ENCODE measurements at places on chromosomes 6 and 20. TPM values are rescaled to one million over a fixed set of nuclear protein-coding genes. Genes with fewer than 3 reads are reported as not detected.

DNA sequence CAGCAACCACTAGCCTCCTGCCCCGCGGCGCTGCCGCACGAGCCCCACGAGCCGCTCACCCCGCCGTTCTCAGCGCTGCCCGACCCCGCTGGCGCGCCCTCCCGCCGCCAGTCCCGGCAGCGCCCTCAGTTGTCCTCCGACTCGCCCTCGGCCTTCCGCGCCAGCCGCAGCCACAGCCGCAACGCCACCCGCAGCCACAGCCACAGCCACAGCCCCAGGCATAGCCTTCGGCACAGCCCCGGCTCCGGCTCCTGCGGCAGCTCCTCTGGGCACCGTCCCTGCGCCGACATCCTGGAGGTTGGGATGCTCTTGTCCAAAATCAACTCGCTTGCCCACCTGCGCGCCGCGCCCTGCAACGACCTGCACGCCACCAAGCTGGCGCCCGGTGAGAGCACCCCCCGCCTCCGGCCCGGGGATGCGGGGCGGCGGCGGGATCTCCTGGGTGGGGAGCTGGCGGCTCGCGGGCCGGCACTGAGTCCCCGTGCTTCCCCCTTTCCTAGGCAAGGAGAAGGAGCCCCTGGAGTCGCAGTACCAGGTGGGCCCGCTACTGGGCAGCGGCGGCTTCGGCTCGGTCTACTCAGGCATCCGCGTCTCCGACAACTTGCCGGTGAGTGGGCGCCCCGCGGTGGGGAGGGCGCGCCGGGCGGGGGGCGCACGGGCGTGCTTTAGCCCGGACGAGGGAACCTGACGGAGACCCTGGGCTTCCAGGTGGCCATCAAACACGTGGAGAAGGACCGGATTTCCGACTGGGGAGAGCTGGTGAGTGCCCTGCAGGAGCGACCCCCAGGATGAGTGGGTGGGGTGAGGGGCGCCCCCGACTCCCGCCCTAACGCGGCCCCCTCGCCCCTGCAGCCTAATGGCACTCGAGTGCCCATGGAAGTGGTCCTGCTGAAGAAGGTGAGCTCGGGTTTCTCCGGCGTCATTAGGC is 585 bp downstream of the PIM1 start:
- no peak for DNase-seq

The ADGRF1 gene
- total RNA-seq = 57.0 TPM

The CCM2L gene
- total RNA-seq = 4.8 TPM

The GFRAL gene
- not detected for total RNA-seq

DNA sequence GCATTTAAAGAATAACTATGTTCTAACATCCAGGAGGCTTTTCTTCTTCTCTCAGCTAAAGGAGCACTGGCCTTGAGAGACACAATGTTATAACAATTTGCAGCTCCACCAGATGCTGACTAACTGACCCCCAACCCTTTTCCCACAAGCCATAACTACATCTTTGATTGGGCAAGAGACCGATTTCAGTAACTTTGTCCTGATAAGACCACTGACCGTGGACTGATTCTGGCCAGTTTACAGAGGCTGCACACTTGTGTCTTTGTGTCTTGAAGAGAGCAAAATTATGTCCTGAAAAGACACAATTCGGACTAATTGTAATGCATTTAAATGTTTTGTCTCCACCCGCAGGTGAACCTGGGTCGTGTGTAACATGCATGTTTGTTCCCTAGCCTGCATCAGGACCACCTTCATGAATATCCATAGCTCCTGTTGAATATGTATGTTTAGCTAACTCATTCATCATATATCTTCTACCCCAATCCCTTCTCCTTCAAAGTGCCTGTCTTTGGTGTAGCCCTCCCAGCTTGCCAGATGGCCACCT is 22.3 kb downstream of the ABRACL start:
- DNase-seq = no peak

DNA sequence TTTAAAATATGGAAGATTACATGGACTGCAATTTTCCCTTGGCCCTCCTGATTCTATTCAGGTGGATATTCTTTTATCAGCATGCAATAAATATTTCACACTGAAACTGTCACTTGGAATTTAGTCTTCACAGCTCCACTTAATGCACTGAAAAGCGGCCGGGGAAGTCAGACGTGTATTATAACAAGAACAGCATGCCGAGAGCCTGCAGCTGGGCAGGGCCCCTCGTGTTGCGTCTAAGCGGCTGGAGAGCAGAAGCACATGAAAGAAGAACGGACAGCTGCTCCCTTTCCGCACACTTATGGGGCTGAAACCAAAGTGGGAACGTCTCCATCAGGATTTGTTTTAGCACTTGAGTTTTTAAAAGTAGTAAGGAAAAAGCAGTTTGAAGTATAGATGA is 57.2 kb downstream of the LYRM4 start:
- no peak for DNase-seq

The HBS1L gene
- 44.1 TPM for total RNA-seq

The PCSK2 gene
- total RNA-seq = 0.18 TPM

- no peak for DNase-seq
Measured at GRCh38 chr20:34240693-34241615, at the start of gene ASIP. Gene ASIP (plus strand): TSS chr20:34241423. CDS start chr20:34260375, 18,952 bp downstream.

DNA sequence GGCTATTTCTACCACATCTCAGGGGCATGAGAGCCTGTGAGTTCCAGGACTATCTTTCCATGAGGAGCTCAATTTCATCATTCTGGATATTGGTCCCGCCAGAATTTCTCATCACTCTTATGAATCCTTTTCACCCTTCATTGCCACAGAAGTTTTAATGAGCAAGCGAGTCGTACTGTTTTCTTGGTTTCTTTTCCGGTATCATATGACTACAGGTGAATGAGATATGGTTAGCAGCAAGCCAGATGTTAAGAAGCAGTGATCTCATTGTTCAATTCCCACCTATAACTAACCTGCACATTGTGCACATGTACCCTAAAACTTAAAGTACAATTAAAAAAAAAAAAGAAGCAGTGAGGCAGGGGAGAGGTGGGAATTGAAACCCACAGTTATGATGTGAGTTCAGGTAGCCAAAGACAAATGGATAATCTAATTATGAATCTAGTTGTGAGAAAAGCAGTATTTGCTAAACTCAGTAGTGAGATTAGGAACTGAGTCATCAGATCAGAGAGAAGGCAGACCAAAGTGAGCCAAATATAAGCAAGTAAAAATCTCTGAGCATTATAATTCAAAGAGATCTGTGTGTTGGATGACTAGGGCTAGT is 78.0 kb upstream of the ELOVL5 start:
- DNase-seq = no peak

GRCh38 chr20:3925899-3926638 is 36.9 kb downstream of the PANK2 start:
- no peak for DNase-seq

The ADGRB3 gene
- total RNA-seq = 1.1 TPM

The ASIP gene
- not detected for total RNA-seq

The RAET1L gene
- total RNA-seq = 99.5 TPM

GRCh38 chr6:125574604-125575003 is 174.8 kb upstream of the HEY2 start:
- DNase-seq = no peak
